ENCODE measurements at places on chromosomes 5 and 9.

DNA sequence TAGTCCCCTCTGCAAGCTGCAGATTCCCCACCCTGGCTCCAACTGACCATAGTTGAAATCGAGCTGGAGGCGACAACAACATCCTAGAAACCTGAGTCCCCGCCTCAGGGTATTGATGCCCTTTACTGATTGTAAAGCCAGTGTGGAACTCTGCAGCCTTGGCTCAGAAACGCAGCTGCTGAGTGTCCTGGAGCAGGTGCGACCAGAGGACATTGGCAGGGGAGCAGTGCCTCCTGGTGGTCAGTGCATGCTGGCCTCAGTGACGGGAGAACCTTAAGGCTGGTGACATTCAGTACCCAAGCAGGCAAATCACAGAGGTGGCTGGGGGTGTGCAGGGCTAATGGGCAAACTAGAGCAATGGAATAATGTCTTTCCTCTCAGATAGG lies 20.4 kb upstream of the ZNF354B start:
- no peak for DNase-seq

- no peak for DNase-seq
These were observed 212.9 kb downstream of the PBX3 start for GRCh38 chr9:125959951-125960619.

GRCh38 chr5:91252916-91253315 lies 130.2 kb downstream of the ARRDC3 start:
- DNase-seq = no peak

DNA sequence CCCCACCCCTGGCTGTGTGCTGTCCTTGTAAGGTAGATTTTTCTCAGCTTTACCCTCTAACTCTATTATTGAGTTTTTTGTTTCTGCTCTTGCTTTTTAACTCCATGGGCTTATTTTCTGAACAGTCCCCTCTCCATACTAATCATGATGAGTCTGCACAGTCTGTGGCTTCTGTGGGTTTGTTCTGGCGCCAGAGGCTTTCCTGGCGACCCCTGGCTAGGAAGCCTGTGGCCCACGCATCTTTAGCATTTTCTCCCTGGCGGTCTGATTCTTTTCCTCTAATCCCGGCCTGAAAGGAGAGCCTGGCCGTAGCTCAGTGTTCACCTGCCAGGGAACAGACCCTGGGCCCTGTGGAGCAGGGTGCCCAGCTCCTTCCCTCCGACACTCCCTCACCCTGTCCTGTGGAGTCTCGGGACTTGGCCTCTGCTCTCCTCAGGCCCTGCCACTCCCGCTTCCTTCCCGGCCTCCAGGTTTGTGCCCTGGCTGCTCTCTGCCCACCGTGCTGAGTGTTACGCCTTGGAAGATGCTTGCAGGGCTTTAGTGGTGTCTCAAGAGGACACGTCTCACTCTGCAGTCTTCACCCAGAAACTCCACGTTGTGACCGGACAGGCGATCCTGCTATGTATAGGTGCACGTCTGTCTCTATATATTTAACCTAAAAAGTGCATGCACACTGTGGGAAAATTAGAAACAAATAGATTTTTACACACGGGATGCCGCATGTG lies 31.7 kb upstream of the LRRC14B start:
- DNase-seq = no peak

DNA sequence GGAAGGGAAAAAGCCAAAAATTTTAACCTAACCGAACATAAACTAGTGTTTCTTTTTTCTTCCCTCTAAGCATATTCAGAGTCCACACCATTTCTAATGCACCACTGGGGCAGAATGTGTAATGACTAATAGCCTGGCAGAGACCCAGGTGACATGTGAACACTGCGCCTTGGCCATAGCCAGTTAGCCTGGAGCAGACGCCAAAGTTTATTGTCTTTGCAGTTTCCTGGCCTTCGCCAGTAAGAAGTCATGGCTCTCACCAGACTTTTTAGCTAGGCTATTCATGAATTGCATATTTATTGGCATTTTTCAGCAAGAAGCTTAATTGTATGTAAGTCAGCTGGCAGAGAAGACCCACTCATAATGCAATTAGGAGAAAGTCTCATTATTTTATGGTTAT lies 182.8 kb upstream of the SLC27A6 start:
- no peak for DNase-seq

- no peak for DNase-seq
These were observed 9.3 kb downstream of the BAAT start for GRCh38 chr9:101375546-101375945.

- DNase-seq = no peak
These were observed 179.5 kb upstream of the TARS1 start for GRCh38 chr5:33261305-33261704.

DNA sequence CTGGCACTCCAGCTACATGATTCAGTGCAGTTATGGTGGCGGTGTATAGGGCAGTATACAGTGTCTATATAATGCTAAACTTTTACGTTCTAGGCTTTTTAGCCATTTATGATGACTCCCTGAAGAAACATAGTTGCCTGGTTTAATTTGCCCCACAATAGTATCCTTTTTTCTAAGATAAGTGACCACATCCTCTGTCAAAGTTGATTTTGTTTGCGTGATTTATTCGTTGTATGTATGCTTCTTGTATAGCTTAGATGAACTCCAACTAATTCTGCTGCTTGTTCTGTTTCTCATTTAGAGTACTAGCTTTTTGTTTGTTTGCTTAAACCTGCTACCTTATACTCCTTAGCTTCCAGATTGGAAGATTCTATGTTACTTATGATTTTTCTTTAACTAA lies 83.6 kb downstream of the ERMP1 start:
- no peak for DNase-seq

- no peak for DNase-seq
These were observed 115.1 kb upstream of the IRX4 start for GRCh38 chr5:1997640-1998347.

DNA sequence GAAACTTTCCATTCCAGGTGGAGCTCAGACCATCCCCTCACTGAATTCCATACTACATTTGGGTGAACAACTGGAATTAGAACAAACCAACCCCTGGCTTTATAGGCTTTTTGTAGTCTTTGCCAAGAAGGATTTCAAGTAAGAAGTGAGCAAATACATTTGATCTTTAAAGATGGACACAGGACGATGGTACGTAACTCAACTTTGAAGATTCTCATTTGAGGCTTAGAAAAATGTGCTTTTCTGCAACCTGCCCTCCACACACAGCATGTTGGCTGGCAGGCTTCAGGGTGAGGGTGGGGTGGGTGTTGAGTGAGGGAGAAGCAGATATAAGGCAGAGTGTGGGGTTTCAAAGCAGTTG lies 175.8 kb downstream of the DCP2 start:
- DNase-seq = no peak

DNA sequence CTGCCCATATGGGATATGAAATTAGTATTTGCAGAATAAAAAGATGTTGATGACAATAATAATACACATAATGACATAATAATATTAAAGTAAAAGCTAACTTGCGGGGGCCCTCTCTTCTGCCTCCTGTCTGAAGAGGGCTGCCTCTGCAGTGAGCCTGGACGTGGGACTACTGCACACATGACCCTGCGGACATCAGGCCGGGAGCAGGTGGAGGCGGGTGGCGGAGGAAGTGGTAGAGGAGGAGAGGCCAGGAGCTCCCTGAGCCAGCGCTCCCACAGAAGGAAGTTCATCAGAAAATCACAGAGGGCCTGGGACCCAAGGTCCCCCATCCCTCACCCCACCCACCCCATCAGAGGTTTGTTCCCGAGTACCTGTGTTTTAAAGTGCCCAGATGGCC lies 60.5 kb downstream of the ROPN1L start:
- no peak for DNase-seq

GRCh38 chr9:134360897-134361296 lies 34.6 kb downstream of the RXRA start:
- no peak for DNase-seq

DNA sequence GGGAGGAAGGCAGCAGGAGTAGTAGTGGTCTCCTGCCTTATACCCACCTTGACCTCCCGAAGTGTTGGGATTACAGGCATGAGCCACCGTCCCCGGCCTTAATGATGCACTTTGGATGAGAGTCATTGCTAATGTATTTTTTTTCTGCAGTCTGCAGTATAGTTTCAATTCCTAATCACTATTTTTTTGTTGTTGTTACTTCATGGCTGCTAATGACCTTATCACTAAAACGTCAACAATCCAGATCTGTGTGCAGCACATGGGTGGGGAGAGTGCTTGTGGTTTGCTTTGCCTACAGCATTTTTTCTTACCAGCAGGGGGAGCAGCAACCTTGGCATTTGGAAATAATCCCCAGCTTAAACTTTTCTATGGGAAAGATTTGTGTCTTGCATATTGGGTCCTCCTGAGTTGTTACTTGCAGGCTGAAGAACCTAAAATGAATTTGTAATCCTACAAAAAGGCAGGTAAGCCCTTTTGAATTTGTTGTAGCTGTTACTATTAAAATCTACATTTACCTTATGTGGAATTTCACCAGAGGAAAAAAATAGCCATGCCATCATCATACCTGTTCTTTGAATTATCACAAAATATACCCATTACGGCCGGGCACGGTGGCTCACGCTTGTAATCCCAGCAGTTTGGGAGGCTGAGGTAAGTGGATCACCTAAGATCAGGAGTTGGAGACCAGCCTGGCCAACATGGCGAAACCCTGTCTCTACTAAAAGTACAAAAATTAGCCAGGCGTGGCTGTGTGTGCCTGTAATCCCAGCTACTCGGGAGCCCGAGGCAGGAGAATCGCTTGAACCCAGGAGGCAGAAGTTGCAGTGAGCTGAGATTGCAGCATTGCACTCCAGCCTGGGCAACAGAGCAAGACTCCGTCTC lies 6.3 kb upstream of the MED7 start:
- DNase-seq = peak; percentile 83

DNA sequence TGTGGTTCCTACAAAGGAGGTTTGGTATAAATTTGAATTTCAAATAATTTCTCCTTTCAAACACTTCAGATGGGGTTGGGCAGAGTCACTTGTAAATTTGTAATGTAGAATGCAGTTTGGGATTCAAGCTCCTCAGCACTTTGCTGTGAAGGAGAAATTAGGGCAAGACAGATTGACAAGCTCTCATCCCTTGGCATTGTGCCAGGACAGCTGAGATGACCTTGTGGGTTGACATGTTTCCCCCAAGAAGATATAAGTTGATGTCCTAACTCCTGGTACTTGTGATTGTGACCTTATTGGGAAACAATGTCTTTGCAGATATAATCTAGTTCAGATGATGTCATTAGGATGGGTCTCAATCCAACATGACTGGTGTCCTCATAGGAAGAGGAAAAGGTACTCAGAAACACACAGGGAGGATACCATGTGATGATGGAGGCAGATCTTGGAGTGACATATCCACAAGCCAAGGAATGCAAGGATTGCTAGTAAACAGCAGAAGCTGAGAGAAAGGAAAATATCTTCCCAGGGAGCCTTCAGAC lies 408.3 kb downstream of the MED10 start:
- no peak for DNase-seq

DNA sequence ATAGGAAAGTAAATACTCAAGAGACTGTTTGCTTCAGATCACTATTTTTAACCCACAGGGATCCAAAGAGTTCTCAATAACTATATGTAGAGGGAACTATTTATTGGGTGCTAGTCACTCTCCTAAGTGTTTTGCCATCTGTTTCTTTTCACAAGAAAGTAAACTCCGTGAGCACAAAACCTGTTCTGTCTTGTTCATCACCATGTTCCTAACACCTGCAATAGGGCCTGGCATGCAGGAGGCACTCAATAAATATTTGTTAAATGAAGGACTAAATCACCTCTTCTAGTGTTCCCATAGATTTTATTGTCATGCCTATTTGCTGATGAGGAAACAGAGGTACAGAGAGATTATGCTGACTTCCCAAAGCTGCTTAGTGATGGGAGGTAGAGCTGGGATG lies 118.2 kb downstream of the VCAN start:
- DNase-seq = no peak

GRCh38 chr5:7474821-7475403 lies 79.0 kb downstream of the ADCY2 start:
- DNase-seq = no peak

DNA sequence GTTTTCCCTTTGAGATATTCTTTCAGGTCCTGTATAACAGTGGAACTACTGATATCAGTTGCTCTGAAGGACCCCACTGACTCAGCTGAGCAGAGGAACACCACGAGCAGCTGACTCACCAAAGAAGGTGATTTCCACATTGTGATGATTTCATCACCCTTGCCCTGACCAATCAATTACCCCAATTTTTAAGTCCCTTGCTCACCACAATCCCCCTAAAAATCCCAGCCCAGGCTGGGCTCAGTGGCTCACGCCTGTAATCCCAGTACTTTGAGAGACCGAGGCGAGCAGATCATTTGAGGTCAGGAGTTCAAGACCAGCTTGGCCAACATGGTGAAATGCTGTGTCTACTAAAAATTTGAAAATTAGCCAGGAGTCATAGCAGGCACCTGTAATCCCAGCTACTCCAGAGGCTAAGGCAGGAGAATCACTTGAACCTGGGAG lies 125.3 kb upstream of the ABCA1 start:
- no peak for DNase-seq

- DNase-seq = no peak
These were observed 18.8 kb downstream of the ANKH start for GRCh38 chr5:14852779-14853178.

DNA sequence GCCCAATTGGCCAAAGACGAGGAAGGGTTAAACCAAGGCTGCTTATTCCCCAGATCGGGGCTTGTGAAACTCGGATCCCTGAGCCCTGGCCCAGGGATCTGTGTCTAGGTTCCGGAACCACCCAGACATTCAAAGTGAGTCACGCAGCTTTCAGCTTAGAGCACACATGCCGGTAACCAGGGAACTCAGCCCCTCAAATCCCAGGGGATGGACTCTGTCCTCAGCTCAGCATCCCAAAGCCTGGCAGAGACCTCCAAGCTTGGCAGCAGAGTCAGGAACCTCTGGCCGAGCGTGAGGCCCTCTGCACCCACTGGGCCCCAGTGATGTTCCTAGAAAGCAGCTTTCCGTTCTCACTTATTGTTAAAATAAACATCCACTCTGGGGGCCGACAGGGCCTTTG lies 5.1 kb downstream of the PNPLA7 start:
- no peak for DNase-seq

- DNase-seq = no peak
These were observed 43.5 kb downstream of the AGXT2 start for GRCh38 chr5:35004200-35004599.

Measured in immature natural killer cell (primary cell).